ENCODE measurements at places on chromosomes 6 and 20. TPM values are rescaled to one million over a fixed set of nuclear protein-coding genes. Genes with fewer than 3 reads are reported as not detected.

The OLIG3 gene
- polyA plus RNA-seq, result not detected

The SALL4 gene
- 8.4 TPM for polyA plus RNA-seq

- DNase-seq, result no peak
Measured at GRCh38 chr6:5082487-5083306, 2.4 kb upstream of the PPP1R3G start.

DNA sequence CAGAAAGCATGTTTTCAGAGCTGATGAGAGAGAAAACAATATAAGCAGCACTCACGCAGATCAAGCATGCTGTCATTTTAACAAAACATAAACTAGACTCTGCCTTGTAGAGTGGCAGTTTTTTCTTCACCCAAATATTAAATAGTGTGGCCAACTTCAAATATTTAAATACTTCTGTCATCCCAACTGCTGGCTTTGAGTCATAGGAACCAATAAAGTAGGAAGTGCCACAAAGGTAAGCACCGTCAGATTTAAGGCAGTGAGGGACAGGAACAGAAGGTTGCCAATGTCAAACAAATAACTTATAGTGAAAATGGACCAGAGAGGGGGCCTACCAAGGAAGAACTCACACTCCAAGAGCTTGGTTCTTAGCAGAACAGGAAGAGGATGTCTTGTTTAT is 222.2 kb downstream of the PKHD1 start:
- DNase-seq, result no peak

The F13A1 gene
- polyA plus RNA-seq, result 53.0 TPM

GRCh38 chr6:117074672-117075071 is 190.7 kb upstream of the VGLL2 start:
- no peak for DNase-seq

The PXMP4 gene
- 6.8 TPM for polyA plus RNA-seq

DNA sequence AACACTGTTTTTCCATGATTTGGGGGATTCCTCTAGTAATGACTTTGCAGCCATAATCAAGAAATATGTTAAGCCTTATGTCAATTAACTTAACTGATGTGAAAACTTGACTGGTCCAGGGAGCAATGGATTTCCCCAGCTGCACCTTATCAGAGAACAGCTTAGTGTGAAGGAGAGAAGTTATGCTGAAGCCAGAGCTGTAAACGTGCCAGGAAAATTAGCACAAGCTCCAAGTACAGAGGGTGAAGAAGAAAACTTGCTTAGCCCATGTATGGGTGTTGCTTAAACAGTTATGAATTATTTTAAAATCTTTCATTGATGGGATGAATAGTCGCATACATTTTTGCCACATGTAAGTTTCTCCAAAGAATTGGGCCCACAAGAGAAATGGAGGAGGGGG is 214.9 kb upstream of the RNF217 start:
- DNase-seq, result peak; percentile 18

The NKAIN2 gene
- polyA plus RNA-seq, result 1.1 TPM

GRCh38 chr6:34067814-34068213 is 78.1 kb downstream of the GRM4 start:
- DNase-seq, result no peak

The TMC2 gene
- 0.59 TPM for polyA plus RNA-seq

The BNIP5 gene
- 0.96 TPM for polyA plus RNA-seq

DNA sequence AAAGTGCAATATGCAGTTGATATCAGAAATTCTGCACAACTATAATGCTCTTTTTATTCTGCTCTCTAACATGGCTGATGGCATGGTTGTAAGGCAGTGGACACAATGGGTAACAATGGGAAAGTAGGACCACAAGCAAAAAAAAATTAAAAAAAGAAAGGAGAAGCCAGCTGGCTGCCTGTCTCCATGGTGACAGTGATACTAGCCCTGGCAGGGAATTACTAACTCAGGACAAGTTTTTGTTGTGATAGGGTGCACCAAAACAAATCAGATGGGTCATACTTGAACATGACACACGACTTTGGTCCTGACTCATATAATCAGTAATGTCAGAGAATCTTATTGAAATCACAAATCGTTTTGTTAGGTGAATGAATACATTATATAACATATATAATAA is 169.4 kb downstream of the TRDN start:
- DNase-seq, result no peak

DNA sequence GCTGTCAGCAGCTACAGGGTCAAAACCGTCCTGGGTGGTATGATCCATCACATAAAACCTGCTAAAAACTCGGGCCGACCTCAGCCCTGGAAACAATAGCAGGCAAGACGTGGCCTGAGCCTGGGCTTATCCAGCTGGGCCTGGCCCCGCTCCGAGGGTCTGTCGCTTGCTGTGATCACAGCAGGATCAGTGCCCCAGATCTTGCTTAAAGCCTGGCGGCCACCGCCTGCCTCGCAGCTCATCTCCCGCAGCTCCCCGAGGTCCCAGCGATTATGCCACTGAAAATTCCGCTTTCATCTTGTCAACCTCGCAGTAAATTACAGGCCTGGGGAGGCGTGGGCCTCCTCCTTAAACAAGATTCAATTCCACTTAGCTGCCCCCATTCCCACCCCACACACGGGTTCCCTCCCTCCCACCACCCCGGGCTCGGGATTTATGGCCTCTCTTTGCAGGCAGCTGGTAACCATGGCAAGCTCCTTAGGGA is 40.1 kb downstream of the CDH22 start:
- DNase-seq, result no peak
